ENCODE measurements at places on chromosomes 3 and 15. TPM values are rescaled to one million over a fixed set of nuclear protein-coding genes. Genes with fewer than 3 reads are reported as not detected.

DNA sequence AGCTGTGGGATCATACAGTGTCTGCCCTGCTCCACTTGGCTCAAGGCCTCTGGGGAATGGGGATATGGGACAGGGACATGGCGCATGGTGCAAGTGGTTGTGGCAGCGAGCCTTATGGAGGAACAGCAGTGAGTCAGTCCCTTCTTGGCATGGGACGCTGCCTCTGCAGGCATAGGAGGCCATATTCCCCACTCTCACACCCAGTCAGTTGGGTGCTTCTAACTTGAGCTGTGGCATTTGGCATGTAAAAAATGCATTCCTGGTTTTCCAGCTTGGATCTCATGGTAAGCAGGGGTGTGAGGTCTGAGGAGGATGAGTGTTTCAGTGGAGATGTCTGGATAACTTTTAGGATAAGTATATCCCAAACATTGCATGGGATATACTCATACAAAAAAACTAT, 31.6 kb upstream of the UBE2Q2 start:
- H3K27me3 ChIP-seq, result no peaks in the 10 kb centered on the region
- H3K36me3 ChIP-seq, result no peaks in the 10 kb centered on the region
- no peak overlapping the region for H3K27ac ChIP-seq
- DNase-seq, result no peak

- H3K4me1 ChIP-seq, result no peaks in the 10 kb centered on the region
- H3K27me3 ChIP-seq, result no peaks in the 10 kb centered on the region
- no peaks in the 10 kb centered on the region for H3K36me3 ChIP-seq
- H3K27ac ChIP-seq, result no peak overlapping the region
- no peak for DNase-seq
These were observed 259.3 kb upstream of the MDFIC2 start for GRCh38 chr3:70571696-70572095.

DNA sequence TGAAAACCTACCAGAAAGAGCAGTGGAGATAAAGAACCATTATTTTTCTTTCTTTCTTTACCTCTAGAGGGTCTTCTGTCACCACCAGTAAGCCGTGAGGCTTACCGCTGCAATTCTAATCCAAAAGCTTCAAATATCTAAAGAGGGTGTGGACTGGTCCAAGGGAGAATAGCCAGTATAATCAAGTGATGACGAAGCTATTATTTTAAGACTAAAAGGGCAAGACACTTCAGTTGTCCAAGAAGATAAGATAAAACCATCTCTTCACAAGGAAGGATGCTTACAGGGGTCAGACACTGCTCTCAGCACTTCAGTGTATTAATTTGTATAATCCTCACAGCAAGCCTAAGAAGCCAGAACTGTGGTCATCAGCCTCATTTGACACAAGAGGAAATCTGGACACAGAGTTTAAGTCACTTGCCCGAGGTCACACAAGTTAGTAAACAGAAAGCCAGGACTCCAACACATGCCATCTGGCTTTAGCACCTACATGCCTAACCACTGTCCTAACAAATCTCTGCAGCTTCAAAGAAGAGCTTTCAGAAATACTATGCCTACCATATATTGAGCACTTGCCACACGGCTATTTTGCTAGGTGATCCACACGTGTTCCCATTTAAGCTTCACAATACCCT, 14.6 kb downstream of the HDC start:
- no peaks in the 10 kb centered on the region for H3K27me3 ChIP-seq
- DNase-seq, result no peak
- H3K4me1 ChIP-seq, result peaks cover 7% of the 10 kb centered on the region
- H3K4me3 ChIP-seq, result no peak overlapping the region

IQCB1 gene
- polyA plus RNA-seq, result 10.4 TPM

CCDC39 gene
- not detected for polyA plus RNA-seq

CTDSPL gene
- 26.8 TPM for polyA plus RNA-seq

- H3K27me3 ChIP-seq, result no peaks in the 10 kb centered on the region
- H3K4me1 ChIP-seq, result no peaks in the 10 kb centered on the region
- H3K4me3 ChIP-seq, result no peak overlapping the region
- H3K27ac ChIP-seq, result no peak overlapping the region
- DNase-seq, result no peak
- H3K36me3 ChIP-seq, result no peaks in the 10 kb centered on the region
These were observed 364.6 kb upstream of the AGTR1 start for GRCh38 chr3:148333091-148333490.

DNA sequence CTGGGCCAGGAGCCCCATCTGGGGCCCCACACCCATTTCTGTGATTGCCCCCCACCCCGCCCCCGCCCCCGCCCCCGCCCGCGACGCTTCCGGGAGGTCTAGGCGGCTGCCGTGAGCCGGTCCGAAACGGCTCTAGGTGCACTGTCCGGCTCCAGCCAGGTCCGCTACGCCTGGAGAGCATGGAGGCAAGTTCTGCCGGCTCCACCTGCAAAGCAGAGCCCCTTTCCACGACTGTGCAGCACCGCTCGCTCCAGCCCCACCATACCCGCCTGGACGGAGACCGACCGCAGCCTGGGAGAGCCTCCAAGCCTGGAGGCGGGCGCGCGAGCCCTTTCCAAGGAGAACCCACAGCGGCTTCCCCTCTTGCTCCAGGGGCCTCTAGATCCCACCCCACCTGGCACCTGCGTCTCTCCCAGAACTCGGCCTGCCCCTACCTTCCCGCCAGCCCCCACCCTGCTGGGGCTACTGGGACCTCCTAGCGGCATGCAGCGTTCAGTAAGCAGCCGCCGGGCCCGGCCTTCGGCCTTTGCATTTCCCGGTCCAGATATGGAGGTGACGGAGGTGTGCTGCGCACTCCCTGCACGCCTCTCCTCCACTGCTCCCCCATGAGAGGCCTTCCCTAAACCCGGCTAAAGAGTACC, 66.2 kb downstream of the KLF13 start:
- H3K4me1 ChIP-seq, result peaks cover 18% of the 10 kb centered on the region
- DNase-seq, result no peak
- no peak overlapping the region for H3K27ac ChIP-seq
- no peaks in the 10 kb centered on the region for H3K27me3 ChIP-seq
- no peaks in the 10 kb centered on the region for H3K36me3 ChIP-seq

DNA sequence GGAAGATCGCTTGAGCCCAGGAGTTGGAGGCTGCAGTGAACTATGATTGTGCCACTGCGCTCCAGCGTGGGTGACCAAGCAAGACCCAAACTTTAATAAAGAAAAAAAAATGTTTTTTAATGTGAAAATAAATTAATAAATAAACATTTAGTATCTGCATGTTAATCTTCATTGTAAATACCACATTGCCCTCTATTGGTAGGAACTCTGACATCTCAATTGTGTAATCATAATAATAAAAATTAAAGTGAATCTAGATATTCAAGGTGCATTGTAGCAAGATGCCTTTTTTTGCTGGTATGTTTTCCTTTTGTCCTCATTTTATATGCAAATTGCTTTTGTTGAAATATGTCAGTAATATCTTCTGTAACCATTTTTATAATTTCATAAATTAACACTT, 95.0 kb upstream of the LIMD1 start:
- H3K36me3 ChIP-seq, result peaks cover 45% of the 10 kb centered on the region
- H3K27ac ChIP-seq, result no peak overlapping the region
- no peaks in the 10 kb centered on the region for H3K27me3 ChIP-seq

ITIH4 gene
- polyA plus RNA-seq, result 2.0 TPM

DNA sequence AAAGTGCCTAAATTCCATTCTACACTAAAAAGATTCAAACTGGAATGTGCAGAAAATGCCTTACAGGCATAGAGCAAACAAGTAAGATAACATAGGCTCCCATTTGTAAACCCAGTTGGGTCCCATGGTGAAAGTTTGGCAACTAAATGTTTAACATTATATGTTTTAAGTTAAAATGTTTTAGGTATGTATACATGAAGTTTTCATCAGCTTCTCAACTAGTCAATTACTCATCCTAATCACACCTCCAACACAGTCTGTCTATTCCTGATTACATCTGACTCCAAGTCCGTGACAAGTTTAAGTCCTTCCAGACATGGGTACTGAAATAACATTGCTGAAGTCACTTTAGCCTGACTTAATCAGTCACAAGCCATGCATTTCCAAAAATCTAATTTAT, 25.0 kb downstream of the MYLK start:
- H3K4me3 ChIP-seq, result no peak overlapping the region
- DNase-seq, result peak; percentile 22
- H3K27ac ChIP-seq, result peak overlapping the region; percentile 61
- H3K36me3 ChIP-seq, result peaks cover 63% of the 10 kb centered on the region
- H3K4me1 ChIP-seq, result peaks cover 10% of the 10 kb centered on the region

- no peaks in the 10 kb centered on the region for H3K27me3 ChIP-seq
- peaks cover 7% of the 10 kb centered on the region for H3K36me3 ChIP-seq
- no peak overlapping the region for H3K4me3 ChIP-seq
These were observed 28.5 kb downstream of the EFCAB12 start for GRCh38 chr3:129399895-129400357.

GRCh38 chr3:2727610-2728318, 382.4 kb downstream of the IL5RA start:
- H3K27ac ChIP-seq, result no peak overlapping the region
- no peaks in the 10 kb centered on the region for H3K27me3 ChIP-seq
- peaks cover 5% of the 10 kb centered on the region for H3K4me1 ChIP-seq
- no peak for DNase-seq

DNA sequence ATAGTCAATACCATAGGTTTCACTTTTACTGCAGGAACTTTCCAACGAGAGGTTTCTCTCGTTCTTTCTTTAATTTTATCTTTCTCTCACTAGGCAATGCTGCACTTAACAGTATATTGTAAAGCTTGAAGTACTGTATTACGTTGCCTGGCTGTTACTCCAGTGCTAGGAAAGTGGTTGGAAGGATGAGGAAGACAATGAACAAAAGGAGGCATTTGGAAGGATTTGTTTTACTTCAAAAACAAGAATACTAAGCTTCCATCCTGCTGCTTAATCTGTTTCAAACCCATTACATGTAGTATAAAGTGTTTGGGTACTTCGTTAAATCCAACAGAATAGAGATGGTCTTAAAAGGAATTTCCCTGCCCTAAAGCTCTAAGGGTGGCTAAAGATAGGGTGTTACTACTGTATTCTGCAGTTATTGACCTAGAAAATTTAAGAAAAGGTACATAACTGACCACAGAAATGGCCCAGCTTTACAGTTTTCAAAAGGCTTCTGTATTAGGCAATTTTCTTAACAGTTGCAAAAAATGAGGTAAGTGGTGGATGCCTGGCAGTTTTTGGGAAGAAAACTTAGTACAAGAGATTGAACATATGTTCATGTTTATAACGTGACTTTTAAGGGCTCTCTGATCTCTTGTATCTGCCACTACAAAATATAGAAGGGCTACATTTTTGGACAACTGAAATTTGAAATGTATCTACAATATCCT, 785 bp upstream of the IFT57 start:
- H3K36me3 ChIP-seq, result peaks cover 4% of the 10 kb centered on the region
- H3K27me3 ChIP-seq, result no peaks in the 10 kb centered on the region
- peak overlapping the region; percentile 82 for H3K4me3 ChIP-seq
- H3K4me1 ChIP-seq, result peaks cover 36% of the 10 kb centered on the region
- DNase-seq, result no peak
- peak overlapping the region; percentile 86 for H3K27ac ChIP-seq

DNA sequence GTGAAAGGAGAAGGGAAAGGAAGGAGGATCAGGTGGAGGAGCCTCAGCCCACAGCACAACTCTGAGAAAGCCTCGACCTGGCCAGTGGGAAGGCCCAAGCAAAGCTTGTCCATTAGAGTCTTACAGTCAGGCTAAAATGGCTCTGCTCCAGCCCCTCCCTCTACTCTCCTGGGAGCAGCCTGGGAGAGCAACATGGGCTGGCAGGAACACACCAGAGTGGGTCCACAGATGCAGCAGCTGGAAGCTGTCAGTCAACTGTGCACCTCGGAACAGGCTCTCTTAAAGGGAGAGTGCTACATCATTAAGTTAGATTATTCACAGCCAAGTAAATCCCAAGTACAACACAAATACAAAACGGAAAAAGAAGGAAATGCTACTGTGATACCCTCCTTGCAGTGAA, 98.0 kb upstream of the LIMD1 start:
- H3K36me3 ChIP-seq, result peaks cover 55% of the 10 kb centered on the region
- no peaks in the 10 kb centered on the region for H3K27me3 ChIP-seq
- no peaks in the 10 kb centered on the region for H3K4me1 ChIP-seq
- no peak overlapping the region for H3K4me3 ChIP-seq
- DNase-seq, result no peak
- H3K27ac ChIP-seq, result no peak overlapping the region
